ENCODE measurements at places on chromosomes 6 and 20. TPM values are rescaled to one million over a fixed set of nuclear protein-coding genes. Genes with fewer than 3 reads are reported as not detected.

DNA sequence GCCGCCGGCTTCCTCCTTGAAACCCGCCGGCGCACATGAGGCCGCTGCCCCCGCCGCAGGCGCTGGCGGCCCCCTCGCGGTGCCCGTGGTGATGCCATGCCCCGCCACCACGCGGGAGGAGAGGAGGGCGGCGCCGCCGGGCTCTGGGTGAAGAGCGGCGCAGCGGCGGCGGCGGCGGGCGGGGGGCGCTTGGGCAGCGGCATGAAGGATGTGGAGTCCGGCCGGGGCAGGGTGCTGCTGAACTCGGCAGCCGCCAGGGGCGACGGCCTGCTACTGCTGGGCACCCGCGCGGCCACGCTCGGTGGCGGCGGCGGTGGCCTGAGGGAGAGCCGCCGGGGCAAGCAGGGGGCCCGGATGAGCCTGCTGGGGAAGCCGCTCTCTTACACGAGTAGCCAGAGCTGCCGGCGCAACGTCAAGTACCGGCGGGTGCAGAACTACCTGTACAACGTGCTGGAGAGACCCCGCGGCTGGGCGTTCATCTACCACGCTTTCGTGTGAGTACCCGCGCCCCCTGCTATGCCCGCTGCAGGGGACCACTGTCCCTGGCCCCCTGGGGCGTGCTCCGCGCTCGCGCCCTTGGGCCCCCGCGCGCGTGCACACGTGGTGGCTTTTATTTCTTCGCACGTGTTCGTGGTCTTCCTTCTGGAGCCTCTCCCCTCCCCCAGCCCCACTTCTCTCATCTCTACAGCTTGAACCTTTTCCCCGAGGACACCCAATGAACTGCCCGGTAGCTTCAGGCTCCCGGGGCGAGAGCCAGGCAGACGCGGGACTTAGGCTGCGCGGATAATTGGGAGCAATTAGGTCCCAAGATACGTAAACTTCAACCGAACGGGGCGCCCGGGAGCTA lies 453 bp downstream of the KCNQ5 start:
- DNase-seq, result no peak

DNA sequence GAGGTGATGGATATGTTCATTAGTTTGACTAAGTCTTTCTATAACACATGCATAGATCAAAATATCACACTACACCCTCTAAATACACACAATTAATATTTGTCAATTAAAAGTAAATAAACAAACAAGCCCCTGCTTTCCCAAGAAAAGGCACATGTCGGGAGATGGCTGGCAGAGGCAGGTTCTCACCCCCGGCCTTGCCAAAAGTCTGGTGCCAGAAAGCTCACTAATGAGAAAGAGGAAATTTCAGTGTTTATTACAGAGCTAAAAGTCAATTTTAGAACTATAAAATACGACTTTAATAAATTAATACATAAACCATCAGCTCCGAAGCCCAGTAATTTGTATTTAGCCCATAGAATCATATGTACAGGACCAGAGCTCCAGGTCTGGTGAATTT lies 404.7 kb downstream of the PTPRT start:
- DNase-seq, result no peak

- no peak for DNase-seq
Measured at GRCh38 chr20:63151554-63152321, 64.2 kb downstream of the YTHDF1 start.

DNA sequence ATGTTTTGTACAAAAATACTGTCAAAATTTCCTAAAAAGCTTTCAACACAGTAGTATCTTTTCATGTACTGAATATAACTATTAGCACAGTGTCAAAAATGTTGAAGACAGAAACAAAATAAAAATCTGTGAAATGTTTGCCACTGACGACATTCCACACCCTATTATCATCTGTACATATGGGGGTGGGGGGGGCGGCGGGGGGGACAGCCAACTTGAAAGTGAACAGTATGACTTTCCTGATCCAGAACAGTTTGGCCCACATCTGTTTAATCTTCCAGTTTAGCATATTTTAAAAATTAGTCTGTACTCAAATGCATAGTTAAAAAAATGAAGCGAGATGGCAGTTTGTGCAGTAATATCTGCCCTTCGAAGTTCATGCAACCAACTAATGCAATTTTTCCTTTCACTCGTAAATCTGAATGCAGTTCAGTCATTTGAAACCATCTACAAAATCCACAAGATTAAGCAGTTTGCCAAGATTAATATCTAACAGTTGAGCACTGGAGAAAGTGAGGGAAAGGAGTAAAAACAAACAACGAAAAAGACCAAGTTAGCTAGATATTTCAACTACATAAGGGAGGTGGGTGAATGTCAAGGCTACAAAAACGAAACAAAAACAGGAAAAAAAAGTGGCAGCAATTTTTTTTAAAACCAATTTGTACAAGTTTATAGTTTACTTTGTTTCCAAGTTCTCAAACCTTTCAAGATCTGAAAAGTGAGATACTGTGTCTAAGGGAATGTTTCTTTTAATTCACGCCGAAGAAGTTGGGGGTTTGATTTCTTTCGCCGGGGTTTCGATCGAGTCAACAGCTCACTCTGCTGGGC lies 1.9 kb downstream of the CITED2 start:
- DNase-seq, result no peak

DNA sequence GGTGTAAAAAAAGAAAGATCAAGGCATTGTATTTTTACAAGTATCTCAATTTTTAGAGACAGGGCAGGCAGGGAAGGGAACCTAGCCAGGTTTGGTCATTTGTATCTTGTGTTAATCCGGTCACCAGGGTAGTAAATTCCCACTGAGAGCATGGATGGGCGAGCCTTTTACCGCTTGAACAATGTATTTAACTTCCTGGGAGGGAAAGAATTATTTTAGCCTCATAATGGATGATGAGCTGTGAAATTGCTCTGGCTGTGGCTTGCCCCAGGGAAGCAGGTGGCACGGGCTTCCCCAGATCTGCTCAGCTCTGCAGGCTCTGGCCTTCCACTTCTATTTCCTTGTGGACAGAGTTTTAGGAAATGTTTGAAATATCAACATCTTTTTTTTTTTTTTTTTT lies 72.9 kb downstream of the TOX2 start:
- no peak for DNase-seq

DNA sequence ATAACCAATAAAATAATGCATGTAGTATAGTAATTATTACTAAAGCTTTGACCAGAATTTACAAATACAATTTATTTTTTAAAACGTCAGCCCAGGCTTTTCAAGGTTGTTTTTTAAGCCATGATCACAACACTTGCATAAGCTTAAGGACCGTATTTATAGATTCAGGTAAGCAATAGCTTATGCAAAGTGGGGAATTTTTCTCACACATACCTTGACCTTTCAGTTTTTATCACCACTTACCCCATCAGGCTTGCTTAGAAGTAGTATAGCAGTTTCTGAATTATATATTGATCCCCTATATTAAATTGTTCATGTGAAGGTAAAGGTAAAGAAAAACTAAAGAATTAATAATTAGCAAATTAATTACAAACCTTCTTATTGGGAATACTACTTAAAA lies 232.3 kb upstream of the FKBP1C start:
- DNase-seq, result no peak

DNA sequence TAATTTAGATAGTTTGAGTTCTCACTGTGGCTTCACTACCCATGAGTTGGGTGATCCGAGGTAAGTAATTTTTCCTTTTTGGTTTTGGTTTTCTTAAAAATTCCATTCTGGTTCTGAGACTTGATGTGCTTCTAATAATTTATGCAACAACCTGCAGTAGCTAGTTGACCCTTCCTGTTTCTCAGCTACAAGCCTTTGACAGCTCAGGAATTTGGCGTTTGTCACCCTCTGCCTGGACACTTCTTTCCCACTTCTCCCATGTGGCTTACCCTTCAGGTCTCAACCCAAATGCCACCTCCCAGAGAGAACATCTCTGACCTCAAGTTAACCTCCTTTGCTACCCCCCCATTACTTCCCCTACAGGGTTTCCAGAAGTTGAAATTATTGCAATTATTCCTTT lies 49.7 kb upstream of the TSHZ2 start:
- DNase-seq, result no peak

- no peak for DNase-seq
Measured at GRCh38 chr6:41497994-41498393, 48.2 kb upstream of the FOXP4 start.

GRCh38 chr20:17694767-17695166 lies 5.0 kb upstream of the BANF2 start:
- no peak for DNase-seq

GRCh38 chr6:117619178-117619577 lies 16.9 kb upstream of the GOPC start:
- DNase-seq, result no peak

DNA sequence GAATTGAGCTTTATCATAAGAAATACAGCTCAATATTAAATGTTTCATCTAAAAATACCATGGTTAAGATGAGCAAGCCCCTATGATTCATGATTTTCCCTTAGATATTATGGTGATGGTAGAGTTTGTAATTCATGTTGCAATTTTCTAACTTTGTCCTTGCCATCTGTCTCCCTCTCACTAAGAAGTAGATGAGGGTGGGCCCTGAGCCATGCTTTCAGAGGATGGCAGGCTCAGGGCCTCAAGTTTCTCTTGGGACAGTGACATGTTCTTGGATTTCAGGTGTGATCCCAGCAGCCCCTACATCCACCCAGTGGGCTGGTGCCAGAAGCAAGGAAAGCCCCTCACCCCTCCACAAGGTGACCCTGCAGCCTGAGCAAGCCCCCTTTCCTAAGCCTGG lies 25.6 kb downstream of the L3MBTL1 start:
- no peak for DNase-seq

DNA sequence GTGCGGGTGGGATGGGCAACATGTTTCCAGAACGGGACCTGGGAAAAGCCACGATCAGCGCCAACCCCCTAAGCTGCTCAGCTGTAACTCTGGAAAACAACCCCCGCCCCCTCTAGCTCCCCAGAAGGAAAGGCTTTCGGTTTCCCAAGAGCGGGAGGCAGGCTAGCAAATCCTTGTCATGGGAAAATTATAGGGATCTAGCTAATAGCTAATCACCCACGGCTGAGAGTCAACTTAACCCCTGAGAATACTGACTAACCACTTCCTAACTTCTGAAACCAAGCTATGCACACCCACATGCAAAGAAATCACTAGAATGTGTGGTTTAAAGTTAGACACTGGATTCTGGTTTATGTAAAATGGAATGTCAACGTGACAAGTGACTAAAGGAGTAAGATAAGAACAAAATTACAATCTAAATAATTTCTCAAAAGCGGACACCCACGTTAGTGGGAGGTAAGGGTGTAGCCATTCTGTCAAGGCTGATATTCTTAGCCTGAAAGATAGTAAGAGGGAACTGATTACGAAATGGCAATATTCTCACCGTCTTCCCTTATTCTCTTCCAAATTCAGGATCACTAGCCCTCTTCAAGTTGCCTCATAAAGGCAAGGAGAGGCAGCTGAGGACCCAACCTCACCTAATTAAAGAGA lies 20.1 kb downstream of the JAG1 start:
- DNase-seq, result no peak

GRCh38 chr20:2402271-2402980 lies 21.7 kb downstream of the TGM6 start:
- DNase-seq, result no peak

- DNase-seq, result no peak
Measured at GRCh38 chr6:5112066-5112799, 27.1 kb downstream of the PPP1R3G start.

- DNase-seq, result no peak
Measured at GRCh38 chr20:48311956-48312355, 515.8 kb downstream of the PREX1 start.

- DNase-seq, result no peak
Measured at GRCh38 chr6:33807606-33808005, 3.8 kb upstream of the MLN start.

DNA sequence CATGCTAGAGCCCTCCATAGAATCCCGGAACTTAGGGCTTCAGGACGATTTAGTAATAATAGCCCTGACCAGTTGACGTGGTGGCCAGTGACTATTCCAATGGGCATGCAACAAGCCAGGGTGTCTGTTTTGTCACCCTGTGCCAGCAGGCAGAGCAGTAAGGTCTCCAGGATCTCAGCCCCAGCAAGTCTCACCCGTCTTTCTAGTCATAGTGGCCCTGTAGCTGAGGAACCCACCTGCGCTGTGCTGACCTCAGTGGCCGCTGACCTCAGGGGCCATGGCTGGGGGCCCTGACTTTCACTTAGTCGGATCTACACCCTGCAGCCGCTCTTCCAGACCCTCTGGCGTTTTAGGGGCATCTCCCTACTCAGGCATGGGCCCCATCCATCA lies 36.8 kb downstream of the PRR18 start:
- no peak for DNase-seq

- no peak for DNase-seq
Measured at GRCh38 chr20:50921803-50922501, 9.3 kb downstream of the ADNP start.

GRCh38 chr20:48294196-48294595 lies 508.9 kb upstream of the SULF2 start:
- no peak for DNase-seq

DNA sequence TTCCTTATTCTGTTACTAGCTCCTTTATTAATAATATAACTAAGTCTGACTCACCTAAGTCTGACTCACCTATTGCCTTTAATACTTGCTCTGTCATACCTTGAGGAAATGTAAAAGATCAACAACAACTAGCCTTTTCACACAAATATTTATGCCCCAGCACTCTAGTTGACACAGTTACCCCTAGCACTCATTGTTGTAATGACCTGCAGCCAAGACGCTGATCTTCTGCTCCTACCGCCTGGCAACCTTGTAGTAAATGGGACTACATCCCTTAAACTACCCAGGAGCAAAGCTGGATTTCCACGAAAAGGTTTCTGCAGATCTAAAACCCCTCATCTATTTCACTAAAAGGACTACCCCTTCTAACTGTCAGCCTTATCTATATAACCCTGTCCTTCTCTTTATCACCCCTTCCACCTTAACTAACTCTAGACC lies 90.0 kb downstream of the PLG start:
- peak; percentile 61 for DNase-seq

- DNase-seq, result no peak
Measured at GRCh38 chr6:44897316-44897715, 430.8 kb upstream of the RUNX2 start.

DNA sequence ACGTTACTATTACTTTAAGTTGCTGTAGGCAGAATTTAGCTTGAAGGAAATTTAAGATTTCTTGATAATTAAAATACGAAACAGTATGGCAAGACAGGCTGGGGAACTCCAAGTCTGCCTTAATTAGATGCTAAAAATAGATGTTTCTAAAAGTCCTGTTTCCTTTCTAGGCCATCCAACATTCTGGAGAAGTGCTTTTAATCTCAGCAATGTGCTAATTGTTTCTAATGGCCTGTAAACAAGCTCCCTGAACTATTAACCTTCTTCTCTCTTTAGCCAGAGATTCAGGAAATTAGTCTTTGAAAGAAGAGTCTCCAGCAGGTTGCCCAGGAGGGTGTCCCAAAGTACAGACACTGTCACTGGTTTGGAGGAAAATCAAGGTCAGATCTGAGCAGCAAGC lies 677.3 kb upstream of the AGPAT4 start:
- no peak for DNase-seq

The ZNF512B gene
- total RNA-seq, result 17.9 TPM

The TFAP2A gene
- total RNA-seq, result 83.9 TPM

The TMEM170B gene
- total RNA-seq, result 1.3 TPM

The RSPO3 gene
- total RNA-seq, result not detected

The CLVS2 gene
- 1.1 TPM for total RNA-seq

The CCND3 gene
- total RNA-seq, result 36.8 TPM

The GATA5 gene
- total RNA-seq, result 53.2 TPM

The HRH3 gene
- 0.10 TPM for total RNA-seq

The VWA7 gene
- total RNA-seq, result 4.3 TPM

The BMP7 gene
- total RNA-seq, result 11.5 TPM

The SPTLC3 gene
- 0.03 TPM for total RNA-seq
